ENCODE measurements at places on chromosomes 2 and 18.

DNA sequence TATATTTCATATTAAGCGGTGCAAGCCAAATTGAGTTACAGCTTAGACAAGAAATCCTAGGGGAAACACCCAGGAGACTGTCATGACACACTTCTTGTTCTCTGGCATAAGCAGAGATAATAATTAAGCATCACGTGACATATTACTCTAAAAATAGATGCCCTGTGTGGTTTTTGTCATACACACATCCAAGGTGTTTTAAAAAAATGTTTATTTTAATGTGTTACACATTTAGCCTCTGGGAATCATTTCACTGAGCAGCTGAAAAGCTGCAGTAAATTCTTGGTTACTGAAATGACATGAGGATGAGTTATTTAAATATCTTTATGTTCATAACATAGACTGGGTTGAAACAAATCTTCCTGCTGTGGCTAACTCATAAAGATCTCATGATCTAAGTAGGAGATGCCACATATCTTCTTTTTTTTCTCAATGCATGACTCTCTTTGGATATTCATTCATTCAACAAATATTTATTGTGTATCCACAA, 38.0 kb upstream of the ERMN start:
- no peak for DNase-seq

- DNase-seq, result no peak
Observed at GRCh38 chr2:56981554-56981953, 797.8 kb downstream of the CCDC85A start.

GRCh38 chr2:74560591-74560990, 6.1 kb downstream of the DOK1 start:
- no peak for DNase-seq

DNA sequence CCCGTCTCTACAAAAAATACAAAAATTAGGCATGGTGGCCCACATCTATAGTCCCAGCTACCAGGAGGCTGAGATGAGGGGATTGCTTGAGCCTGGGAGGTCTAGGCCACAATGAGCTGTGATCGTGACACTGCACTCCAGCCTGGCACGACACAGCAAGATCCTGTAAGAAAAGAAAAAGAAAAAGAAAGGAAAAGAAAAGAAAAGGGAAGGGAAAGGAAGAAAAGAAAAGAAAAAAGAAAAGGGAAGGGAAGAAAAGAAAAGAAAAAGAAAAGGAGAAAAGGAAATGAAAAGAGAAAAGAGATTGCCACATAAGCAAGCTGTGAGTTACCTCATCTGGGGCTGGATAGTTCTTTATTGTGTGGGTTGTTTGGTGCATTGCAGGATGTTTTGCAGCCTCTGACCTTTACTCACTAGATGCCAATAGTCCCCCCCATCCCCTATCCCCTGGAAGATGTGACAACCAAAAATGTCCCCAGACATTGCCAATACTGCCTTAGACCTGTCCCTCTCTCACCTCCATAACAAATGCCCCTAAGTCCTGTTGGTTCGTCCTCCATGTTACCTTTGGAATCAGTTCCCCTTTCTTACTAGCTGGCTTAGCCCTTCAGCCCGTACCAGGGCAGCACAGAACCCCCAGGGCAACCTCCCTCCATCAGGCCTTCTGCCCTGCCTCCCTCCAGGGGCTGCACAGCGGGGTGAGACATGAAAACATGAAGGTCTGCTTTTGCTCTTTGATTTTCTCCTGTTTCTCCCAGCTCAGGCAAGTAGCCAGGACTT, 8.9 kb downstream of the ASPRV1 start:
- DNase-seq, result no peak

DNA sequence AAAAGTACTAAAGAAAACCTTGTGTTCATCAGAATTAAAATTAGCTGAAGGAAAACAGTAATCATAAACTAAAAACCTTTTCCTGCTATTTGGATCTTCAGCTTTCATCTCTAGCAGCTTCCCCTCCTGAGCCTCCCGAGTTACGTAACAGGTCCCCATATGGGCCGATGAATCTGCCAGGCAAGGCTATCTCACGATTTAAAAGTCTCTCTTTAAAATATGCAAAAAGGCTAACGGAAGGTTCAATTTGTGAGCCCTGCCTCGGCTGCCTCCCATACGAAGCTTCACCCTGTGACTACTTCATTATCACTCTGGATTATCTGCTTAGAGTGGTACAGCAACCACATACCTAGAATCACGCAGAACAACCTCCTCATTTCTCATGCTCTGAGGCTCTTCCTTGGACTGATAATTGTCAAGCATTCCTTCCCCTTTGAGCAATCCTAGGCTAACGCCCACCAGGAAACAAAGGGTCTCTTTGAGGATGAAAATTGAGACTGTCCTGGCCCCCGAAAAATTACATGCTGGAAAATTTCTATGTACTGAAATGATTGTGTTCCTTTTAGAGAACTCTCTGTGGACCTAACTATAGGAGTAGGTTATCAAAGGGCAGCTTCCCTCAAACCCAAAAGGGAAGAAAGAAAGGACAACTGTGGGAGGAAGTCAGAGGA, 147.4 kb downstream of the ZEB2 start:
- no peak for DNase-seq

DNA sequence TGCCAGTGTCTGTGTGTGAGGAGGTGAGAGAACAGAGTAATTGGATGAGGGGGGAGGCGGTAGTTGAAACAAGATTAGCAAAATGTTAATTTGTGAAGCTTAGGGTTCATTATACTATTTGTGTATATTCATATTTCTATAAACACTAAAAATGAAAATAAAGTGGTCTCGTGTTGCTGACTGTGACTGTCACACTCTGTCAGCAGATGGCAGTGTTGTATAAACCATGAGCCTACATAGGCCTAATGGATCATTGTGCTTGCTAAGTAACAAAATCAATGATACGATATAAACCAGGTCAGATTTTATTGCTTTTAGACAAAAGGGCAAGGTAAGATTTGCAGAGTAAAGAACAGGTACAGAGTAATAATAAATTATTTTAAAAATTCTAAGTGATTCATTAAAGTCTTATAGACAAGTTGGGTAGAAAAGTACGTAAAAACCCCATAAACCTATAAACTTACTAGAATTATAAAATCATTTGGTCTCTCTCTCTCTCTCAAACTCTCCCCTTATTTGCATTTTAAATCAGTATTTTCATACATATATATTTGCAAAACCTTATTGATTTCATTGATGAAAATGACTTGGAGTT, 182.7 kb downstream of the RPIA start:
- DNase-seq, result peak; percentile 55
